ENCODE measurements at places on chromosomes 11 and 22. TPM values are rescaled to one million over a fixed set of nuclear protein-coding genes. Genes with fewer than 3 reads are reported as not detected.

- no peak for DNase-seq
Observed at GRCh38 chr11:77669848-77670511, 32.4 kb upstream of the CLNS1A start.

GRCh38 chr22:44721213-44721612, 19.2 kb downstream of the PRR5 start:
- no peak for DNase-seq

DNA sequence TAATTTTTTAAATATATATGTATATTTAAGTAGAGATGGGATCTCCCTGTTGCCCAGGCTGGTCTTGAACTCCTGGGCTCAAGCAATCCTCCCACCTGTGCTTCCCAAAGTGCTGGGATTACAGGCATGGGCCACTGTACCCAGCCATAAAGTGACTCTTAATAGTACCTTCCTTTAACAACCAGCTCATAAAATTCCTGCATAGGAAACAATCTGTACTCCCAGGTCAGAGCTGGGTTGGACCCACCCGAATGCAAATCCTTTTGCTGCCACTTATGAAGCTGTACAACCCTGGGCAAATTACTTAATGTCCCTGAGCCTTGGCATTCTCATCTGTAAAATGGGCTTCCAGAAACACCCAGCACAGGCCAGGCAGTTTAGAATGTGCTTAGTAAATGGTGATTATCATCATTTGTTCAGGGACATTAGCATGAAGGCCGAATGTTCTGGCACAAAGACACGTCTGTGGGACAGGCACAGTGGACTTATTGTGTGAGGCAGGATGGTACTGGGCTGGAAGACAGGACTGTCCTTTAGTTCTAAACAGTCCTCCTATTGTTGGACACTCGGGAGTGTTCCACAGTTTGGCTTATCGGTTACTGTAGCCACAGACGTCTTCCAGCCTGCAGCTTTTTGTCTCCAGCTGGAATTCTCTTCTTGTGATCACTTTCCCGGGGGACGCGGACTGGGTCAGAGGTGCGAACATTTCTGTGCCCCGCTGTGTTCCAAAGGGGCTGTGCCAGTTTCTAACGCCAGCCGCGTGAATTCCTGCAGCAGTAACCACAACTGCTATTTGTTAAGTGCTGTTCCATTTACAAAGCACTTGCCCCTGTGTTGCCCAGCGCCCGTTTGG, 6.0 kb downstream of the PDXP start:
- no peak for DNase-seq

The BIK gene
- polyA plus RNA-seq, result 0.78 TPM

DNA sequence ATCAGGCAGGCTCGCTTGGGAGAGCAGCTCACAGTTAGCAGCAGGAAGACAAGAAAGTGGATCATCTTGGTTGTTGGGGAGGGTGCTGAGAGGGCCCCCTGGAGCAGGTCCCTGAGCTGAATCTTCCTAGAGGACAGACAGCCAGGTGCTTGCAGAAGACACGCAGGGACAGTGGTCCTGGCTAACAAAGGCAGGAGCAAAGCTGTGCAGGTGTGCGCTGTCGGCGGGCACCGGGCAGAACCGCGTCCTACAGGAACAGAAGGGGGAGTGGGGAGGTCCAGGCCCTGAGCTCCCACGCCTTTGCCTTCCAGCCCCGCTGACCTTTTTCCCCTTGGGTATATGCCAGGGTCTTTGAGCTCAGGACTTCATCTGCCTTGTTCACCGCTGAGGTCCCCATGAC, 30.1 kb upstream of the PARVB start:
- DNase-seq, result no peak

DNA sequence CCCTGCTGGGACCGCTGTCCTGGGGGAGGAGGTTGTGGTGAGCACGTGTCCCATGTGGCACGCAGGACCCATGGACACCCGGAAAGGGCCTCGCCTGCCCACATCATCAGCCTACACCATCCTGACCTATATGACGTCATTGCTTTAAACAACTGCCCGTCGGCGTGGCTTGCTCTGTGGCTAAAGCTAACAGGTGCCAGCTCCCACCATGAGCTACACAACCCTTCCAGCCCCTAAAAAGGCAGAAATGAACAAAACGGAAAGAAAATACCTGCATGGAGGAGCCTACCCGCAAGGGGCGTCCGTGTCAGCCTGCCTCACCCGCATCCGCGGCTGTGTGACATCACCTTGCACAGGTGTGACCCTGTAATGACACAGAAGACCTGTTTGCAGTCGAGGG, 481.8 kb downstream of the BRD1 start:
- no peak for DNase-seq

The CD6 gene
- polyA plus RNA-seq, result 1.7 TPM

All from left lung (tissue), 14 donors.